ENCODE measurements at places on chromosomes 6 and 20. TPM values are rescaled to one million over a fixed set of nuclear protein-coding genes. Genes with fewer than 3 reads are reported as not detected.

Gene IL17F
- not detected for total RNA-seq

Gene TGM3
- not detected for total RNA-seq

Gene WFDC2
- total RNA-seq, result not detected

Gene CLVS2
- under 0.01 TPM for total RNA-seq

Gene SIRPB1
- 0.71 TPM for total RNA-seq

Gene HSPA1L
- 1.7 TPM for total RNA-seq

Gene KIFC1
- 1.4 TPM for total RNA-seq

Gene ADGB
- not detected for total RNA-seq

Data from smooth muscle cell of bladder (primary cell).